ACHN (cell line): ENCODE measurements at places on chromosomes 4 and X.

- DNase-seq: no peak
Measured at GRCh38 chrX:71541210-71542022, 8.5 kb downstream of the OGT start.

GRCh38 chrX:44506678-44507077 lies 36.0 kb downstream of the FUNDC1 start:
- DNase-seq: no peak

- peak; percentile 4 for DNase-seq
Measured at GRCh38 chr4:95556207-95556859, 7.6 kb upstream of the UNC5C start.

DNA sequence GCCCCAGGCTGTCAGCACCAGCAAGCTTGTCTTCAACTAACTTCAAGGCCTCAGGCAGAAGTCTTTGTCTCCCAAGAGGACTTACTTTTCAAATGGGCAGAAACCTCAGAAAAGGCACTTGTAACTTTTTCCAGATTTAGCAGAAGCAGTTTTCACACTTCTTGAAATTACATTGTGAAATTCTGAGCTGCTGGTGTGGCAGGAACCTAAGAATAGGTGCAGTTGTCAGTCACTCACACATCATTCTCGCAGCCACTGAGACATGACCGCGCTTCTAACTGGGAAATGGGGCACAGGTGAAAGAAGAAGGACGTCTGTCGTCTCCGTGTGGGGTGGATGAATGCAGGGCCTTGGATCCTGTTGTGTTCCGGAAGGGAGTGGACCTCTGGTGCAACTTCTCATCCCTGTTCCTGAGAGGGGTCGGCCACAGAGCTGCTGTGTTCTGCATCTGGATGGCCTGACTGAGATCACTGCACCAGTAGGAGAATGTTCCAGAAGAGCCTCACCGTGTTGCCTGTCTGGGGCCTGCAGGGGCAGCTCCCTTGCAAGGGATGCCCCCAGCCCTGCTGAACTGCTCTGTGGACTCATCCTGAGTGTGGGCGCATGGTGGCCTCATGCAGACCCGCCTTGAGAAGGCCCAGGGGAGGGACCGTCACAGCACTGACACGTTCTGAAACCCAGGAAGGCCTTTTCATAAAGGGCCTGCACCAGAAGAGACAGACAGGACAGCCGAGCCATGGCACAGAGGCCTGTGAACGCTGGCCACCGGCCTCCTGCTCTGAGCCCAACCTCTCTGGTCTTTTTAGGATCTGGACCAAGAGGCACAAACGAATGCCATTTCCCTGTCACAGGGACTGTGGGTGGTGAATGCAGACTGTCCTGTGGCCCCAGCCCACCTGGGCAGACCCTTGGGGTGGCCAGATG lies 18.7 kb downstream of the NAT8L start:
- no peak for DNase-seq

DNA sequence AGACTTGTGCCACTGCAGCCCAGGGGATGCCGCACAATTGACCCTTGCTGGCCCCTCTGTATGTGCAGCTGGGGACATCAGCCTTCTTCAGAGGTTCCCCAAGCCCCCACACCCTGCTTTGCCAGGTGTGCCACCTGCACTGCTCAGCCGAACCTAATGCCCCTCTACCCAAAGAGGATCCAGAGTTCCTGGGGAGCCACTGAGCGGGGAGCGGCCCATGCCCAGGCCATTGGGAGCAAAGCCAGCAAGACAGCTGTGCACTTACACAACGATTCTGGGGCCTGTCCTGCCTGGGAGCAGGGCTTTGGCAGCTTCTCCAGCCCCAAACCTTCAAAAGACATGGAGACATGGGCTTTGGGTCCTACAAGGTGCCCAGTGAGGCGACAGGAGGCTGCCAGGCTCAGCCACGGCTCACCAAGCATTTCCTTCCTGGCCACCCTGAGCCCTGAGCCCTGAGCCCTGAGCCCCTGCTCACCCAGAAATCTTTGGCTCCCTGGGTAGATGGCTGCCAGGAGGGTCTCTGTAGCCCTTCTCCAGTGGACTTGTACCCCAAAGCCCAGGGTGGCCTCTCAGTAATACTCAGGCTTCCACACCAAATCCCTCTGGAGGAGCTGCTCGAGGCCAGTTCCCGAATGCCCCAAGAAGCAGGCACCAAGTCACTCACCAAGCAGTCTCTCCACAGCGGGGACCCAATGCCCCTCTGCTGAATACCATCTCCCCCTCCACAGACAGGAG lies 13.0 kb downstream of the PNMA6E start:
- no peak for DNase-seq

GRCh38 chrX:41337140-41337539 lies 3.2 kb downstream of the DDX3X start:
- no peak for DNase-seq

- DNase-seq: peak; percentile 2
Measured at GRCh38 chrX:11531226-11531625, 134.5 kb downstream of the ARHGAP6 start.
